ENCODE measurements at places on chromosomes 2 and 18. TPM values are rescaled to one million over a fixed set of nuclear protein-coding genes. Genes with fewer than 3 reads are reported as not detected.

MLPH gene
- 1.1 TPM for polyA plus RNA-seq

ACKR3 gene
- polyA plus RNA-seq = 75.3 TPM

IL36G gene
- not detected for polyA plus RNA-seq

CHRNG gene
- 0.55 TPM for polyA plus RNA-seq

DNA sequence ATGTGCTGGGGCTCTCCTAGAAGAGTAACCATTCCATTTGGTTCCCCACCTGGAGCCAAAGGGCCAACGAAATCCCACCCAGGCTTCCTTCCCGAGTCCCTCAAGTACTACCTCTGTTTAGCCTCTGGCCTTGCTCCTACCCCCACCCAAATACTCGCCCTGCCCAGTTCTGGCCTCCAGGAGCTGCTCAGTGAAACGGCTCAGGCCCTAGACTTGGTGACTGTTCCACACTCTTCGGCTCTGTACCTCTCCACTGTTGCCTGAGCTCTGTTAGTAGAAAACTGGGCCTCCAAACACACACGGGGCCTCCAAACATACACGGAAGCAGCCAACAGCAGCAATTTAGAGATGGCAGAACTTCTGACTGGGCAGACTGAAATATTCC is 4.2 kb downstream of the OTX1 start:
- no peak for DNase-seq

DNA sequence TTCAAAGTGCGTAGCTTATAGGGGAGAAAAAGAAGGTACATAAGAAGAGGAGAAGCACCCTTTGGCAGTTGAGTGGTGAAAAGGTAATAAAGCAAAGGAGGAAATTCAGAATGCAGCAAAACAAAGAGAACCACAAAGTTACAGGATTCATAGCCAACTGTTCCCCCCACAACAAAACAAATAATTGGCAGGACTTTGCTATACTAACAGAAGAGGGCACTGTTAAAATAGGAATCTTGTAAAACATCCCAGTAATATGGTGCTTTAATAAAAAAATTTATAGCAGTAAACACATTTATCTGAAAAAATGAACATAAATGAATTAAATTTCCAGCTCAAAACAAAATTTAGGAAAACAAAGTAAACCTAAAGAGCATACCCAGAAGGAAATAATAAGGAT is 42.3 kb downstream of the R3HDM1 start:
- DNase-seq = no peak

DNA sequence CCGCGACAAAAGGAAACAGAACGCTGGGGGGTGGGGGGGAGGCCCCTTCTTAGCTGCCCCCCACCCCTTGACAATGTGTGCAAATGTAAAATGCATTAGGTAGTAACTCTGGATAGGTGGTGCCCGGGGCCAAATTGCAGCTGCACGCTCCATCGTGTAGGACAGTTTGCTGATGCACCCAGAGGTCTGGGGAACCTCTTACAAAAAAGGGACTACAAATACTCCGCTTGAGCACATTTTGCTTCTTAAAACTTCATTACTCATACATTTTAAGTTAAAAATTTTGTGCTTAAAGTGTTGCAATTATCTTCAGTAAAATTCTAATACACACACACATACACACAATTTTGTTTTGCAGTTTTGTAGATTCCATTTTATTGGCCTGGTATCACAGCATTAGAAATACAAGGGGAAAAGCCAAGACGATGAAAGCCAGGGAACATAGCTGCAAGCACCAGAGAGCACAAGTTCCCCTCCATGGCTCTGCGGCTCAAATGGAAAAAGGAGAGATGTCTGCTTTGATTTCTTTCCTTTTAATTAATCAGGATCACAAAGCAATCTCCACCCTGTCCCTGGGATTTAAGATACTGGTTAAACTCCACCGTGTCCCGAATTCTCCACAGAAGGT is 582.1 kb downstream of the ZEB2 start:
- no peak for DNase-seq

DNA sequence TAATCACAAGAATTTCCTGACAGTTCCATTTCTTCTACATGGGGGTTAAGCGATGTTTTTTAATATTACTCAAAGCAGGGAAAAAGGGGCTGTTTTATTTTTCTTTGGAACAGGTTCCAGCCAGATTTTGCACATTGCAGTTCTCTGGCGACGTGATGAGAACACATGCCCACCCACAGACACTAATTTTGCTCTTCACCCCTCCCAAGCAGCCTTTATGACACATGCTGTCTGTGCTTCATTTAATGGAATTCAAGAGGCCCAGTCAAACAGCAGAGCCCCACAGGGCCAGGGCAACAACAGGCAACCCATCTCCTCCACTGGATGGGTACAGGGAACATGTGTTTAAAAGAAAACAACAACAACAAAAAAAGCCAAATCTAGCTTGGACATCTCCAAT is 70.8 kb downstream of the SPRED2 start:
- no peak for DNase-seq

GRCh38 chr2:54704688-54705605 is 18.5 kb upstream of the EML6 start:
- DNase-seq = no peak

DNA sequence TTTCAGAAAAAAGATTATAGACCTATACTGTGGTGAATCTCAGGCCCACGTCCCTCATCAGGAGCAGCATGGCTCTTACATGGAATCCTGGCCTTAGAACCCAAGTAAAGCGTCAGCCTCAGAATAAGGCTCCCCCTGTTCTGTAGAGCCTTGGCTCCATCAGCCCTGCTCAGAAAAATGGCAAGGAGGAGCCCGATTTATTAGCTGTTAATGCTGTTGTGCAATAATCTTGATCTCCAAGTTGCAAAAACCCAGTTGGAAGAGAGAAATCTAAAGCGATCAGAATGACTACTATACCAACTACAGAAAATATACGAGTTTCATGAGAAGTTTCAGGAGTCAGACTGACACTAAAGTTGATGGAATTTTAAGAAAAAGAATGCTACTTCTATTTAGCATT is 35.6 kb upstream of the CTAGE1 start:
- no peak for DNase-seq

DNA sequence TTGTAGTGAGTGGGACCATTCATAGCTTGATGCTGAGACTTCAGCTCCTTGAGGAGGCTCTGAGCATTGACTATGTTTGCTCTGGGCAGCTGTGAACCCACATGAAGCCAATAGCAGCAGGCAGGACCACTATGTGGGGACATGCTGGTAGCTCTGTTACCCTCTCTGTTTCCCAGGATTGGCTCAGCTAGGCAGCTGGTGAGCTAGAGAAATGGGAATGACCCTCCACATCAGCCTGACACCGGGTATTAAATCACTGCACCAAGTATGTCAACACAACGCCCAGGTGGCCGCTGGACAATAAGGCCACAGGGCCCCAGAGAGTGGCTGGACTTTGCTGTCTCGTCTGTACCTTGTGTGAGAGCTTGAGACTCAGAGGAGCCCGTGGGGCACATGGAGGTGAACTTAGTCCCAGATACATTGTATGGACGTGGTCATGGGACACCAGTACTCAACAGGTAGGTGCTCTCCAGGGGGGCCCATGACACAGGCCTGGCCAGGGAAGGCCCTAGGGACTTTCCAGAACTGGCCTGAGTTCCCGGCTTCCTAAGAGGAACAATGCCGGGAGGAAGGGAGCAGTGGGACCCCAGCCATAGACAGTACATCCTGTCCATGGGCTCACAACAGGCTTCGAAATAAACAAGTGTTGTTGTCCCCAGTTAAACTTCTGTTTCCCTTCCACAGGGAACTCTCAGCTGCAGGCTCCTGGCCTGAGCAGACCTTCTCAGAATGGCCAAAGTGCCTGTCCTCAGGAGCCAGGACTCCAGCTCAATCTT is 35.2 kb downstream of the HS1BP3 start:
- no peak for DNase-seq

DNA sequence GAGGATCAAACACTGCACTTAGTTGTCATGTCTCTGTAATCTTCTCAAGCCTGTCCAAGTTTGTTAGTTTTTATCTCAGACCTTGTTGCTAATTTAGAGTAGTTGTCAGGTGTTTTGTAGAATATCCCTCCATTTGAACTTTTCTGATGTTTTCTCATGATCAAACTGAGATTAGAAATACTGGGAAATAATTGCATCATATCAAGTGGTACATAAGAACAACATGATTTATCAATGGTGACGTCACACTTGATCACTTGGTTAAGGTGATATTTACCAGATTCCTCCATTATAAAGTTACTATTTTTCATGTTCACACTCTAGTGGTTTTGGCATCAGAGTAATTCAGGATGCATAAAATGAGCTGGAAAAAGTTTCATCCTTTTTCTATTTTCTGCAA is 1182.4 kb upstream of the ZEB2 start:
- no peak for DNase-seq

DNA sequence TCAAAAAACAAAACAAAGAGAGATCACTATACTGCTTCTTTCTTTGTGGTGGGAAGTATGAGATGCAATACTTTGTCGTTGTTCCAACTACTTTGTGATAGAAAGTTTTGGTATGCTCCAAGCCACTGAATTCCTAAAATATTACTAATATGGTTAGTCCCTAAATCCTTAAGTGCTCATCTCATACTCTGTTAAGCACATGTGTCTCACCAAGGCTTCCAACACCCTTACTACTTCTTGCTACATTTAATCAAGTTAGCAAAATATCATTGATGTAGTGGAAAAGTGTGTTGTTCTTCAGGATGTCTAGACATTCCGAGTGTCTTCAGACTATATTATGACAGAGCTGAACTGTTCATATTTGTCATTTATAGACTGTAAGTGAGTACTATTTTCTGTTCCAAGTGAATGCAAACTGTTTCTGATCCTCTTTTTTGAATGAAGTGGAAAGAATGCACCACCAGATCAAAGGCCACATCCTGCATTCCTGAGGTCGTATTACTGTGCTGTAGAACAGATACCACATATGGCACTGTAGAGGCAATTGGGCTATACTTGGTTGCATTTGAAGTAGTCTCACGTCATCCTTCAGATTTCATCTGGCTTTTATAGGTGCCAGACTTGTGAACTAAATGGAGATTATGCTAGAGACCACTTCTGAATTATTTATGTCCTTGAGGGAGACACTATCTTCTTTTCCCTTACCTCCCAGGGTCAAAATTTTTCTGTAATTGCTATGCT is 298.4 kb upstream of the ZNF521 start:
- no peak for DNase-seq

DNA sequence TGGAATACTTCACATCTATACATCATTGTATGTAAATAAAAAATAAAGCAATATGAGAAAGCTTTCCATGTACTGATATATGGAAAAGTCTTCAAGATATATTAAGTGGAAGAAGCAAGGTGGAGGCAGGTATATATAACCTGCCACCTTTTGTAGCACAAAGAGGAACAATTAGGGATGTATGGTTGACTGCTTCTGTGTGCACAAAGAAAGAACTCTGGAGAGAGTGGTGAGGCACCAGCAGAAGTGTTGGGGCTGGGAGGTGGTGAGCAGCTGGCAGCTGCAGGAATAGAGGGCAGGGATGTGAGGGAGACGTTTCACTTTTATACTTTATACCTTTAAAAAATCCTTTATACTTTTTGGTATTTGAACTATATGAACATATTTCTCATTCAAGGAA is 26.1 kb downstream of the KIF5C start:
- no peak for DNase-seq

GRCh38 chr2:66574701-66575624 is 140.0 kb downstream of the MEIS1 start:
- no peak for DNase-seq

DNA sequence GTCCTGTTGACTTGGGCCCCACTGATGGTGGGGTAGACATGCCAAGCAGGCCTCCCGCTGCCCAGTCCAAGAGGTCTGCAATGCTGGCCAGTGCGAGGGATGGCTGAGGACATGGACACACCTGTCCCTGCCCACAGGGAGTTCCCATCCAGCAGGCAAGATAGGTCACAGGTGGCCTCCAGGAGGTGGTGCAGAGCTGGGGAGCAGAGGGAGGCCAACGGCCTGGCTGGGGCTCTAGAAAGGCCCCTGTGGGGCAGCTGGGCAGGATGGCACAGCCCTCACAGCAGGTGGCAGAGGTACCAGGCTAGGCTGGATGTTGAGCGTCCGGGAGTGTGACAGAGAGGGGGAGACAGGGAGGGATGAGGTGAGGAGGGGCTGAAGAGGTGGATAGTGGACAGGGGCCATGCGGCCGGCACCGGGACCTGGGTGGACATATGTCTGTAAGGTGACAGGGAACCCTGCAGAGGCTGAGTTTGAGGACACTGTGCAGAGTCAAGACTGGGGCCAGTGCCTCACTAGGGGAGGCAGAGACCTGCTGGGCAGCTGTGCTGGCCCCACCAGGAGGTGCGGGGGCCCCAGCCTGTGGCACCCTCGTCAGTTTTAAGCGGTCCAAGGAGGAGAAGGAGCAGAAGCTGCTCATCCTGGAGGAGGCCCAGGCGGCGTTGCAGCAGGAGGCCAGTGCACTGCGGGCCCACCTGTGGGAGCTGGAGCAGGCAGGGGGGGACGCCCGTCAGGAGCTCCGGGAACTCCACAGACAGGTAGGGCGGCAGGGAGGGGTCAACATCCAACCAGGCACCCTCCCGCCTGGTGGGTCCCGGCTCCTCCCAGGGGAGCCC is 34.3 kb upstream of the SNED1 start:
- DNase-seq = no peak
